ENCODE measurements at places on chromosomes 12 and 14.
A peak's percentile ranks its signal among the peaks of the same experiment; 100 is the strongest.

- DNase-seq, result peak; percentile 4
Observed at GRCh38 chr12:25557830-25558436, 4.8 kb upstream of the LMNTD1 start.

GRCh38 chr12:24561882-24562770, 386.8 kb downstream of the BCAT1 start:
- no peak for DNase-seq

- DNase-seq, result no peak
Observed at GRCh38 chr14:36771028-36771640, 109.5 kb downstream of the PAX9 start.

- DNase-seq, result no peak
Observed at GRCh38 chr14:33580841-33581240, 370.0 kb downstream of the EGLN3 start.

- DNase-seq, result no peak
Observed at GRCh38 chr14:88030079-88030478, 25.1 kb downstream of the GPR65 start.

All from stimulated activated CD4-positive, alpha-beta T cell treated with anti-CD3 and anti-CD28 coated beads, Interleukin-4, amount 100 ng/mL, for 24 hours (primary cell).